Naive thymus-derived CD4-positive, alpha-beta T cell (primary cell): ENCODE measurements at places on chromosomes 7 and 10. TPM values are rescaled to one million over a fixed set of nuclear protein-coding genes. Genes with fewer than 3 reads are reported as not detected.

Gene CHRM2
- not detected for total RNA-seq

Gene UPK3B
- total RNA-seq = 4.2 TPM

Gene ADRA2A
- not detected for total RNA-seq

Gene CDC14C
- not detected for total RNA-seq

Gene HMX3
- total RNA-seq = not detected

Gene ITGA8
- not detected for total RNA-seq
